ENCODE measurements at places on chromosomes 3 and 15.

DNA sequence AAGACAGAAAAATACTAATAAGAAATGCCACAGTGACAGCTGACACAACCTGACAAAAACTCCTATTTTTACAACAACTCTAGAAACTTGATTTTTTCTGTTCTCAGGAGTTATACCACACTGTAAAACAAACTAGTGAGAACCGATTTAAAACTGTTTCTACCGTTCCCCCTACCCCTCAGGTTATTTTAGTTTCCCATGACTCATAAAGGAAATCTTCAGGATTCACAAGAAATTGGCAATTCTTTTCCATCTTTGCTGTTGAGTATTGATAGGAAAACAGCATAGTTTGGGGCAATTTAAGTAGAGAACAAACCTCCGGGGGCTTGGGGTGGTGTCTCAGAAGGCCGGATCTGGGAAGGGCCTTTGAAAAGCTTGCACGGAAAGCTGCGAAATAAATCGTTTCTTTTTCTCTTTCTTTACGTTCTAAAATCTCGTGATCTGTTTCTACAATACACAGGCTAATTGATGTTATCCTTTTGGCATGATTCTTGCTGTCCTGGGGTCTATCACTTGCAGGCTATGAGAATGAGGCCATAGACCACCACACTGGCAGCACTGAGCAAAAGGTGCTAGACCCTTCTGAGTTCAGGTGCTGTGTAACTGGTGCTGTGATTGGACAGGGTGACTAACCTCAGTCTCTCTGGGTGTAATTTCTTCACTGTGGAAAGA lies 89.3 kb downstream of the LPP start:
- DNase-seq: no peak

DNA sequence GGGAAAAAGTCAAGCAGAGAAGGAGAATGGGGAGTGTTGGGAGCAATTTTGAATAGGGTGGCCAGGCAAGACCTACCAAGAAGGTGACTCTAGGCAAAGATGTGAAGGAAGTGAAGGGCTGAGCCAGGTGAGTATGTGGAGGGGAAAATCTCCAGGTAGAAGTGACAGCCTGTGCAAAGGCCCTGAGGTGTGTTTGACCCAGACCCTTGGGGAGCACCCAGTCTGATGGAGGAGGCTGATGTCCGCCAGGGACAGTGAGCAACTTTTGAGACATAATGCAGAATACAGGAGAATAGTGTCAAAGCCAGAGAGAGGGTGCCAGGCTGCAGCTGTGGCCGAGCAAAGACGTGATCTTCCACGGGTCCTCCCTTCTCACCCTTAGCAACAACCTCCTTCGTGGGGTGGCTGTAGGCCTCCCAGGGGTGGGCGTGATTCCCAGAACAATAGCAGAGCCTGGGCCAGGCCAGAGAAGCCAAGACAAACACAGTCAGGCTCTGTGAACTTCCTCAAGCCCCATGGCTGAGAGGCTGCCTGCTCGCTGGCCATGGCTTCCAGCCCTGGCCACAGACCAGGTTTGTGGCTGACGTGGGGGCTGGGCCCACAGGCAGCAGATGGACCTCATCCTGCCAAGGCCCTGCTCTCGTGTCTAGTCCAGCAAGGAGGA lies 58.1 kb downstream of the SLC6A6 start:
- DNase-seq: no peak

GRCh38 chr3:168876346-168877035 lies 780.8 kb upstream of the GOLIM4 start:
- DNase-seq: no peak

DNA sequence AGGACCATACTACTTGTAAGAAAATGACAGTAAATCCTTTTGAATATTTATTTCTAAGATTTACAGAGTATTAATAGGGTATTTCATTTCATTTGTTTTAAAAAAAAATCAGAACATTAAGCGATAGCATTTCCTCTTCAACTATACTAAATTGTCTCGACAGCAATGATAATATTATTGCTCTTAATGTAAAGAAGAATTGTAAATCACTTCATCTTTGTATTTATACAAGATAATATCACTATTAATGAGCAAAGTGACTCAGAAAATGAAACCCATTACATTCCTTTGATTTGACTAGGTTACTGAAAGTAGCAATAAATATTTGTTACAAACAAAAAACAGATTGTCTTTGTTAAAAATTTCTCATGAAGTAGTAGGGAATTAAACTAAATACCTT lies 131.1 kb upstream of the CNTN4 start:
- no peak for DNase-seq

- no peak for DNase-seq
These were observed 197.7 kb upstream of the GBE1 start for GRCh38 chr3:81958972-81959640.

GRCh38 chr15:97652041-97652440 lies 308.5 kb upstream of the ARRDC4 start:
- DNase-seq: no peak

DNA sequence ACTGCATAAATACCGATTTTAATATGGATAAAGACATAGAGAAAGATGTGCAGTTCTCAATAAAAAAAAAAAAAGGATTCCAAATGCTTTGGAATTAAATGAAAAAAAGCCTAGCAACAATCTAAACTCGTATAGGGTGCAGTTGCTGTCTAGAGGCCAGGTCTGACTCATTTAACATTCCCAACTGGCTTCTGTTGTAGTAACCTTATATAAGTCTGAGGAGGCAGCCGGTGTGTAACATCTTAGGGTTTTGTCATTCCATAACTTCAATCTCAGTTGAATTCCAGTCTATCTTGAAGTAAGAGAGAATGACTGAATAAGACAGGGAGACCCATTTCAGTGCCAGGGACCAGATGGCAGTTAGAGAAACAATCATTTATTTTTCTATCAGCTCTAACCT lies 6.5 kb downstream of the PDCD10 start:
- no peak for DNase-seq

DNA sequence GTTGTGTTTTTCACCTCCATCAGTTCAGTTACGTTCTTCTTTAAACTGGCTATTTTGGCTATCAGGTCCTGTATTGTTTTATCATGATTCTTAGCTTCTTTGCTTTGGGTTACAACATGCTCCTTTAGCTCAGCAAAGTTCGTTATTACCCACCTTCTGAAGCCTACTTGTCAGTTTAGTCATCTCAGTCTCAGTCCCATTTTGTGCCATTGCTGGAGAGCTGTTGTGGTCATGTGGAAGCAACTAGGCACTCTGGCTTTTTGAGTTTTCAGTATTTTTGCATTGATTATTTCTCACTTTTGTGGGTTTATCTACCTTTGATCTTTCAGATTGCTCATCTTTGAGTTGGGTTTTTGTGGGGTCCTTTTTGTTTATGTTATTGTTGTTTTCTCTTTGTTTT lies 151.3 kb downstream of the CFAP20DC start:
- no peak for DNase-seq

GRCh38 chr3:189563853-189564563 lies 67.2 kb upstream of the TP63 start:
- DNase-seq: no peak

DNA sequence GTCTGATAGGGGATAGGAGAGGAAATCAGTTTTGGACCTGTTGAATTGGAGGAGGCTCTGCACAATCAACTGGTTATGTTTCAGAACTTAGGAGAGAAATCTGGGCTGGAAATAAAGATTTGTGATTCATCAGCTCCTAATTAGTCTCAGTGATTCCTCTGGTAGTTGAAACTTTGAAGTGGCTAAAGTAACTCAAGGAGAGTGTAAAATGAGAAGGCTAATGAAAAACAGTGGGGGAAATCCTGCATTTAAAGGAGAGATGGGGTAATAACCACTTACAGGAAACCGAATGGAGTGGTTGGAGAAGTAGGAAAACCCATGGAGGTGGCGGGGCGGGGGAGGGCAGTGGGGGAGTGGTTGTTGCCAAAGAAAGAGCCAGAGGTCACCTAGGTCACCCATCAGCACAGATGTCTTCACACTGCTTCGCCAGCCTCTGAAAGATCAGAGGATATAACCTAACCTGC lies 32.6 kb downstream of the MAP2K5 start:
- DNase-seq: no peak

GRCh38 chr3:46565607-46566039 lies 479 bp downstream of the LRRC2 start:
- DNase-seq: no peak

DNA sequence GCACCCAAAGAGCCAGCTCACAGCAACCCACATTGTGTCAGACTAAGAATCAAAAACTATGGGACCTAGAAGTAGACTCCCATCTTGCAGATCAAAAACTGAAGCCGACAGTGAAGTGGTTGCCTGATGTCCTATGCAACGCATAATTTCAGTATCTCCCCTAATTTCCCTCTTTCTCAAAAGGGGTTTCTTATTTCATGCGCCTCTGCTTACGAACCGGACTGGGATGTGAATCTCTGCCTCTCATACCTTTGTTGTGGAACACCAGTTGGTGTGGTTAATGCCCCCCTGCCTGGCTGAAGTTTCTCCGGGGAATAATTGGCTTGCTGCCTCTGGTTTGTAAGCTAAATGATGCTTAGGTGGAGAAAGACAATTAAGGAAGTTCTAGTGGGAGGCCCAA lies 514 bp upstream of the FAM174B start:
- DNase-seq: no peak

GRCh38 chr3:114706591-114707232 lies 412.9 kb downstream of the TIGIT start:
- DNase-seq: no peak

DNA sequence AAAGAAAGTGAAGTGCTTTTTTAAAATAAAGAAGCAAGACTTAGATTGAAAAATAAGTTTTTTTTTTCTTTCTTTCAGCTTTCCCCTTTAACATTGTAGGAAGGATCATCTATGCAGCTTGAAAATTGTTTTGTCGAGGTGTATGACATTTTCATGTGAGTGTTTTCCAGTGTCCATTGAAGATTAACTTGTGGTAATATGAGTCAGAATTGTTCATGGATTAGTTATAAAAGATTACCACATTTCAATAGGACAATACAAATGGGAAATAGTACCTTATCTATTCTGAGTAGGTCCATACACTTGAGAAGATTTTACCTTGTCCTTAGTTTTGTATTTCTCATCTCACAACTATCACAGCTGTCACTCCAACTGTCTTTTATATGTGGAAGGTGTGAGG lies 1234.7 kb downstream of the NSUN3 start:
- DNase-seq: no peak

DNA sequence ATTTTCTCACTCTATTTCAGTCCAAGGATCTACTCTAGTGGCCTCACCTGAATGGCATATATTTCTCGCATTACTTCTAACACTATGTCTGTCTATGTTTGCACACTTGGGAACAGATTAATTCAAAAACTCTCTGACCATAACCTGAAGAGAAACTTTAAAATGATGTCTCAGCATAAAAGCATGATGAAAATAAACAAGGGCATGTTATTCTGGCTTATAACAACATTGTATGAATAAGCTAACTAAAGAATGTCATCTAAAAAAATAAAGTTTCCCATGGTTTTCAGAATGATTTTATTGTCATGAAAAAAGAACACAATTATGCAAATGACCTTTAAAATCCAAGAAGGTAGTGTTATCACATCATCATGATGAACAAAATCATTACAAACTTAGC lies 85.5 kb upstream of the ROBO2 start:
- DNase-seq: no peak

DNA sequence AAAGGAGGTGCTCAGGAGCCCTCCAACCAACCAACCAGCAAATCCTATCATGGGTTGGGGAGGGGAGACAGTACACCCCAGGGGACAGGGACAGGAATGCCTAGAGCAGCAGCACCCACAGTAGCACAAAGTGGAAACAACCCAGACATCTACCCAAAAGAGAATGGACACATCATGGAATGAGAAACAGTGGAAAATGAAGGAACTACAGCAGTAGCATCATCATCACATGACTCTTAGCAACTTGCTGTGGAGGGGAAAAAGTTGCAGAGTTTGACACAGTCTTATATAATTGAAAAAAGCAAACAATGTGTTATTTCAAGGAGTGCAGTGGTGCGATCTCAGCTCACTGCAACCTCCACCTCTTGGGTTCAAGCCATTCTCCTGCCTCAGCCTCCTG lies 11.0 kb downstream of the C3orf22 start:
- DNase-seq: no peak

- no peak for DNase-seq
These were observed 2.8 kb upstream of the SMCO1 start for GRCh38 chr3:196517919-196518318.

- no peak for DNase-seq
These were observed 1.1 kb downstream of the CNTN4 start for GRCh38 chr3:2099779-2100191.

DNA sequence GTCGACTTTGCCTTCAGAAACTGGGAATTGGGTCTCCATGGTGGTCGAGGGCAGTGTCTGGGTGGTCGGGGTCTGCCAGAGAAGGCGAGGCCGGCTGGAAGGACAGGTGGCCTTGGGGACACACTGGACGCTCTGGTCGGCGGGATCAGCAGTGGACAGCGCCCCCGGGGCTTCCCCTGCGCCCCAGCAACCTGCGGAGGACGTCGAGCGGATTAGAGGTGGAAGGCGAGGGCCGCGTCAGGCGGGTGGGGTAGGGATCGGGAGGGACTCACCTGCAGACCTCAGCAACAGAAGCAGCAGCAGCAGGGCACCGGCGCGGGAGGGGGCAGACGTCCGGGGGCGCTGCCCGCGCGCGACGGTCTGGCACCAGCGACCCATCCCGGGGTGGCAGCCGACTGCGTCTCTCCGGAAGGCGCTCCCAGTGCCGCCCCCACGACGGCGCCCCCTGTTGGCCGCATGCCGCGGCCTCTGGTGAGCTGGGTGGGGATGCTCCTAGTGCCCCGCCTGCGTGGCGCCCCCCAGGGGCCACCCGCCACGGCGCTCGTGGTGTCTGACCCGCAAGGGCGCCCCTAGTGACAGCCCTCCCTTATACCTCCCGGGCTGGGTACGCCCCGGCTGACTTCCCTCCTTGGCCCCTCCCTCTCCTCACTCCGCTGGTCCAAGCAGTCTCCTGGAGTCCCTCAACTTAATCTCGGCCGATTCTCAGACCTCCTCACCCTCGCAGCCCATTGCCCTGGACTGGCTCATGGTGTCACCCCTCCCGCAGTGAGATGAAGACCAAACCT lies at the start of gene PRSS50:
Gene PRSS50, minus strand, starts transcription at position 423 of the 785 bp plus-strand sequence. Its CDS starts 45 bp downstream, at position 378.
- DNase-seq: no peak

DNA sequence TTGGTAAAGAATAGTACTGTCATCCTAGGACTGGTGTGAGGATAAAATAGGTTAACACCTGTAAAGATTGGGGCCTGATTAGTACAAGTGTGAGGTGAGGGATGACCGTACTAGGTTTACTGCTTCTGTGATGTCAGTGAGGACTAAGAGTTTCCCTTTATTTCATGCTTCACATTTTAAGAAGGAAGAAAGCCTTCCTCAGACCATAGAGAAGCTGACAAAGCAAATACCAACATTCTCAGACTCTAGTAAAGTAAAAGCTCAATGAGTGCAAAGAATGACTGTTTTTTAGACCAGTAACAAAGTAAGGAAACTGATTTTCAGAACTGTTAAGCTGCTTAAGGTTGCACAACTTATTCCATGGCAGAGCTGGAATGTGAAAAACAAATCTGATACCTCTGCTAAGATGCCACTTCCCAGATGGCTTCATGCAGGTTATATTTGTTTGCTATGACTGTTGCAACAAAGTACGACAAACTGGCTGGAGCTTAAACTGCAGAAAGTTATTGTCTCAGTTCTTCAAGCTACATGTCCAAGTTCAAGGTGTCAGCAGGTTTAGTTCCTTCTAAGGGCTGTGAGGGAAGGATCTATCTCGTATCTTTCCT lies 354.9 kb downstream of the RSL24D1 start:
- no peak for DNase-seq
